ENCODE measurements at places on chromosomes 7 and 10. TPM values are rescaled to one million over a fixed set of nuclear protein-coding genes. Genes with fewer than 3 reads are reported as not detected.

ITGB8 gene
- total RNA-seq: 37.2 TPM

DNA sequence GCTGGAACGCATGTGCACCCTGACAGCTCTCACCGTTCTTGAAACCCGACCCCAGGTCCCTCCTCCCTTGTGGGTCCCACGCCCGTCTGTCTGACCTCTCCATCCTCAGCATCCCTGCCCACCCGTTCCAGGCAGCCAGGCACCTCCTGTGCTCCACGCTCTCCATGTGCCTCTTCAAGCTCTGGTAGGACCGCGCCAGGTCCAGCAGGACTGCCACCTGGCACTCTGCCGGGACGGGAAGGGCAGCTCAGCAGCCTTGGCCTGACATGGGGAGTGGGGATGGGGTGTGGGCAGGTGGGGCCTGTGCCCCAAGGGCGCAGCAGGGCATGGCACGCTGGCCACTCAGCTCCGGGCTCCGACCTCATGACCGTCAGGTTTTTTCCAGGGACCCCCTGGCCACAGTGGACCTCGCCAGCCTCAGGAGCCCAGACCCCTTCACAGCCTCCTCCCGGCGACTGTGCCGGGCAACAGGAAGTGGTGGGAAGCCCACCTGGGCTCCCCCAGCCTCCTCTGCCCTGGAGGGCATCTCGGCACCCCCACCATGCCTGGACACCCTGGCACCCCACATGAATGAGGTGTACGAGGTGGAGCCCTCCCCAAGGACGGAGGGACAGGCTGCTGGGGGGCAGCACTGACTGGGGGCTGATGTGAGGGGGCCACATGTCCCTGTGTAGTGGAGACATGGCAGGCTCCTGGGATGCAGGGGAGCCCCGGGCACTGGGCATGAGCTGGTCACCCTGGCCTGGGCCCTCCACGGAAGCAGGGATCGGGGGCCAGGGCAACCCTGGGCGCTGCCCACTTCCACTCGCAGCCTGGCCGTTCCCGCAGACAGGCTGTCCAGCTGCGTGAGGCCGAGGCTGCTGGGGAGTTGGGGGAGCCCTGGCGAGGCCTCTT is 25.1 kb upstream of the NKX6-2 start:
- no peak overlapping the region for H3K4me3 ChIP-seq
- H3K36me3 ChIP-seq: no peaks in the 10 kb centered on the region
- no peaks in the 10 kb centered on the region for H3K4me1 ChIP-seq
- H3K27ac ChIP-seq: no peak overlapping the region
- peaks cover 16% of the 10 kb centered on the region for H3K27me3 ChIP-seq
- DNase-seq: no peak

- DNase-seq: no peak
- peaks cover 4% of the 10 kb centered on the region for H3K27me3 ChIP-seq
- no peak overlapping the region for H3K27ac ChIP-seq
Measured at GRCh38 chr10:71272056-71272771, 46.8 kb upstream of the SLC29A3 start.

CYP26A1 gene
- total RNA-seq: 3.4 TPM

DNA sequence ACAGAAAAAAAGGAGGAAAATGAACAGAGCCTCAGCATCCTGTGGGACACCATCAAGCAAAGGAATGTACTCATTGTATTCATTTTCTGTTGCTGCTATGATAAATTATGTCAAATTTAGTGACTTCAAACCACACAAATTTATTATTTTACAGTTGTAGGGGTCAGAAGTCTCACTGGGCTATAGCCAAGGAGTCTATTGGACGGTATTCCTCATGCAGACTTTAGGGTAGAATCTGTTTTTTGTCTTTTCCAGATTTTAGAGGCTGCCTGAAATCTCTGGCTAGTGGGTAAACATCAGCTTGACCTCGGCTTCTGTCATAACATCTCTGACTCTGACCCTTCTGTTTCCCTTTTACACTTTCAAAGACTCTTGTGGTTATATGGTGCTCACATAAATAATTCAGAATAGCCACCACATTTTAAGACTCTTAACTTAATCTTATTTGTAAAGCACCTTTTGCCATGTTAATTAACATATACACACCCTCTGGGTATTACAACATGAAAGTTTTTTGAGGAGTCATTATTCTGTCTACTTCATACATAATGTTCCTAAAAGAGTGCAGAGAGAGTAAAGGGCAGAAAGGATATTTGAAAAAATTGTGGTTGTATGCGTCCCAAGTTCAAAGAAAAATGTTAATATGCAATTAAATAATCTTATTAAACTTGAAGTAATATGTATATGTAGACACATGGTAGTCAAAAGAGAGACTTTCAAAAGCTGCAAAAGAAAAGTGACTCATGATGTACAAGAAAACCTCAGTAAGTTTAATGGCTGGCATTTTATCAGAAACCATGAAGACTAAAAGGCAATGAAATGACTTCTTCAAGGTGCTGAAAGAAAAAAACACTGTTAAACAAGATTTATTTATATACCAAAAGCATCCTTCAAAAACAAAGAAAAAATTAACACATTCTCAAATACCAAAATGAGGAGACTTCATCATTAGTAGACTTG is 70.8 kb upstream of the MEOX2 start:
- H3K27ac ChIP-seq: no peak overlapping the region
- no peaks in the 10 kb centered on the region for H3K4me1 ChIP-seq
- H3K36me3 ChIP-seq: no peaks in the 10 kb centered on the region
- DNase-seq: no peak

- H3K27ac ChIP-seq: no peak overlapping the region
- H3K27me3 ChIP-seq: no peaks in the 10 kb centered on the region
- no peak for DNase-seq
- no peaks in the 10 kb centered on the region for H3K36me3 ChIP-seq
- H3K4me3 ChIP-seq: no peak overlapping the region
Measured at GRCh38 chr7:134186801-134187200, 59.7 kb downstream of the LRGUK start.

DNA sequence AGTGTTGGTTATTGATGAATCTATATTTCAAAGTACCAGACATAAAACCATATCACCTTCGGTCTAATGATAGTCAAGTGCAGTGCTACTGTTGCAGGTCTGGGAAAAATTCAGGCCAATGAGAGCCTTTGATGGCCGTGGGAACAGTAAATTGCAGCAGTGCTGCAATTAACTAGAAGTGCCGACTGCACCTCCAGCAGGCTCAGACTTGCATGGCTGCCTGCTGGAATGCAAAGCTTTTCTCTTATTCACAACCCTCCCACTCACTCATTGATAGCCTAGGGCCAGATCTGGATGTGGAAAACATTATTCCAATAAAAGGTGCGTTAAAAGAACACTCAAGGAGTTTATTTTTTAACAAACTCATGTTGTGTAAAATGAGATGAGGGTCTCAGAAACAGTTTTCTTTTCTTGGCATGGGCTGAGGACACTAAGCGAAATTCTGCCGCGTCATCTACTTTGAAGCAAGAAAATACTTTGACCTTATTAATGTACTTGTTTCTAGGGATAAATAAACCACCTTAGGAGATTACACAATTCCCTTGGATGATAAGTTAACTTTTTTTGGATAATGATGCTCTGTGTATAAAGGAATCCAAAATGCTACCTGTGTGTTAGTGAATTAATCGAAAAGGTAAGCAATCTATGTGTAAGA is 17.1 kb downstream of the PLXDC2 start:
- H3K4me1 ChIP-seq: peaks cover 37% of the 10 kb centered on the region
- H3K27ac ChIP-seq: no peak overlapping the region
- peaks cover 10% of the 10 kb centered on the region for H3K36me3 ChIP-seq
- no peaks in the 10 kb centered on the region for H3K27me3 ChIP-seq

DNA sequence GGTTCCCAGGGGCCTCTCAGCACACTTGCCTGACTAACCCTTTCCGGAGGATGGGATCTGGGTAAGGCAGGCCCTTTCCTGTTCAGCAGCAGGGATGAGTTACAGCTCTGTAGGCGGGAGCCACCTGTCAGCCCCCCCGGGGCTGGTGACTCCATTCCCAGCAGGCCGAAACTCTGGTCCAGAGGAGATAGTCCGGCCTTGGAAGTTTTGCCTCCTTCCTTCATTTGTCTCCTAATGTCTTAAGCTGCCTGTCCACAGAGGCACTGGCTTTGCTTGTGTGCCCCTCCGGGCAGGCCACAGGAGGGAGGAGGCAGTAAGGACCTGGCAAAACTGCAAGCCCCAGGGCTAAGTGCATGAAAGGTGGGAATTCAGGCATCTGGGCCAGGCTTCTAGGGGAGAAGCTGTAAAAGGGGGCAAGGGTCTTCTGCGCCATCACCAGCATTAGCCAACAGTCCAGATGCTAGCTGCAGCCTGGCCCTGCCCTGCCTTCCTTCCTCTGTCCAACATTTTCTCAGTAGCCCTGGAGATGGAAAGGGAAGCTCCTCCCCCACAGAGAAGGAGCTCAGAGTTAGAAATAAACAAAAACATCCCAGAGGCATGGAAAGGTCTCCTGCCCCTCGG is 1.2 kb downstream of the ADIRF start:
- H3K27ac ChIP-seq: no peak overlapping the region
- H3K36me3 ChIP-seq: no peaks in the 10 kb centered on the region

GRCh38 chr10:35005868-35006267 is 84.3 kb downstream of the CUL2 start:
- DNase-seq: no peak
- H3K4me3 ChIP-seq: no peak overlapping the region
- no peaks in the 10 kb centered on the region for H3K27me3 ChIP-seq
- peak overlapping the region; percentile 11 for H3K27ac ChIP-seq
- no peaks in the 10 kb centered on the region for H3K4me1 ChIP-seq

DNA sequence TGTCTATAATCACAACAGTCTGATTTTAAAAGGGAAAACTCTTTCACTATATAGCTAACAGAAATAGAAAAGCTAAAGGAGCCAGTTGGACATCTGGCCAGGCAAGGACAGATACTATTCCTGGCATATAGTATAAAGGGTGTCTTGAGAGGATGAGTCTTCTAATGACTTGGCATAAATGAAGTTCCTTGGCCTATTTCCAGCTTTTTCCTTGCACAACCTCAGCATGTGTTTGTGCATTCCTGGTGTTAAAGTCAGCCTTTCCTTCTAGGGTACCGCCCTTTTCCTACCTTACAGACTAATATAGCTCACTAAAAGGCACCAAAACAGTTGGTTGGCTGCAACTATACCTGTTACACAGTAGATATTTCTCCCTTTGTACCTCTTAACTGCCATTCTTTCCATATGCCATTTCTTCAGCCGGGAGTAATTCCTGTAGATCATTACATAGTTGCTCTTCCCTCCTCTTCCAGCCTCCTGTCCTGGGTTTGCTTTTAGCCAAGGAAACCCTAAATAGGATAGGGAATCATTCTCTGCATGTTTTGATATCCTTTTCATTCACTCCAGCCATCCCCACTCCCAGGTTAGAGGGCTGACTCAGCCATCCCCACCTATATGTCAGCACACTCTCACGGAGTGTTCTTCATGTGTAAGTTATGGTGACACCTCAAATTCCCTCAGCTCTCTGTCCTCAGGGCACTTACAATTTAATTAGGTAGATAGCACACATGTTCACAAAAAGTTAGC is 102.1 kb upstream of the MDFIC start:
- H3K4me1 ChIP-seq: no peaks in the 10 kb centered on the region
- H3K27ac ChIP-seq: no peak overlapping the region
- no peak overlapping the region for H3K4me3 ChIP-seq
- H3K27me3 ChIP-seq: no peaks in the 10 kb centered on the region

GPR22 gene
- not detected for total RNA-seq
